ENCODE measurements at places on chromosomes 2 and 18.

GRCh38 chr2:85783796-85784195 lies 30.0 kb downstream of the ATOH8 start:
- DNase-seq = no peak

DNA sequence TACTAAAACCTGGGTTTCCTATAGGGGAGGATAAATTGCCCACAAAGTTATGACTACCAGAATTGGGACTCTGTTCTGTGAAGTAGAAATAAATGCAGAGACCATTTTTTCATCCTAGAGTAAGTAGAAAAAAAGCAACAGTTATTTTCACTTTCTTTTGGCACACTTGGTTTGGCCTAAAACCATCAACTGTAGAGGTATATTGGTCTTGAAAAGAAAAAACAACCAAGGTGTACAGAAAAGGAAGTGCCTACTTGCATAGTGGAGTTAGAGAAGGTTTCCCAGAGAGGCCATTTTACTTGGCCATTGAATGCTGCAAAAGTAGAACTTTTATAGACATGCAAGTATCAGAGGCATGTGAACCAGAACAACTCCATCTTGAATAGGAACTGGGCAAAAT lies 89.4 kb upstream of the TACR1 start:
- DNase-seq = no peak

DNA sequence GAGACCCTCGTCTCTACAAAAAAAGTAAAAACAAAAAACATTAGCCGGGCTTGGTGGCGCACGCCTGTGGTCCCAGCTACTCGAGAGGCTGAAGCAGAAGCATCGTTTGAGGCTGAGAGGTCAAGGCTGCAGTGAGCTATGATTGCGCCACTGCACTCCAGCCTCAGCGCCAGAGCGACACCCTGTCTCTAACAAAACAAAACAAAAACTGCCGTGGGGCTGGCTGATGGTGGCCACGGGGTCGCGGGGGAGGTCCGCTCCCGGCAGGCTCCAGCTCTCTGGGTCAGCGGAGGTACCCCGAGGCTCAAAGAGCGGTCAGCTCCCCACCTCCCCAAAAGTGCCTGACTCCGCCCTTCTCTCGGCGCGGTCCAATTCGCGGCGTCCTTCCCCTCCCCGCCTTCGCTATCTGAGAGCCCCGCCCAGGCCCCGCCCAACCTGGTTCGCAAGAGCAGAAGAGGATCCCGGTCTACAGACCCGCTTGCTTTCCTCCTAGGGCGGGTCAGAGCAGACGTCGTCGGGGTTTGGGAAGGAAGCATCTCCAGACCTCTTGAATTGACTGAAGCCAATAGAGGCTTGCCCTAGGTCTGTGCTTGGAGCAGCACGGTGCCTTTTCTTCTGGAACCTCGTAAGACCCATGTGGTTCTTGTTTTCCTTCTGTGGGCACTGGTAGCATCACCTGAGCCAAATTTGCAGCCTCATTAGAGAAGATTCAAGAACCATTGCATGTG lies 7.8 kb downstream of the RAX start:
- no peak for DNase-seq

DNA sequence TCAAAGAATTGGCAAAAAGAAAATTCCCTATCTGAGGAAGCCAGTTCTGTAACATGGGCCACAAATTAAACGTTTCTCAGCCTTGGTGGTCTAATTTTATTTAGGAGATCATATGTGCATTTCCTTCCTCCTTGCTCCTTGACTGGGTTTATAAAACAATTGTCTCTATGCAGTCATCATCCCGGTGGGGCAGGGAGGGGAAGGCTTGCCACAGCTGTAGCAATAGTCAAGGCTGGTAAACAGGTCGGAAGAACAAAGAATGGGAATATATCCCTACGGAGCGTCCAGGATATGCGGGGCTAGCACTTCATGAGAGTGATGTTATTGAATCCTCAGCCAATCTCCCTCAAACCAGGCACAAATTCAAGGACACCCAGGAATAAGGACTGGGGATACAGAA lies 143.8 kb downstream of the RNF152 start:
- no peak for DNase-seq

- no peak for DNase-seq
Observed at GRCh38 chr2:144509879-144510221, 10.1 kb downstream of the ZEB2 start.
